ENCODE measurements at places on chromosomes 7 and 10. TPM values are rescaled to one million over a fixed set of nuclear protein-coding genes. Genes with fewer than 3 reads are reported as not detected.

DNA sequence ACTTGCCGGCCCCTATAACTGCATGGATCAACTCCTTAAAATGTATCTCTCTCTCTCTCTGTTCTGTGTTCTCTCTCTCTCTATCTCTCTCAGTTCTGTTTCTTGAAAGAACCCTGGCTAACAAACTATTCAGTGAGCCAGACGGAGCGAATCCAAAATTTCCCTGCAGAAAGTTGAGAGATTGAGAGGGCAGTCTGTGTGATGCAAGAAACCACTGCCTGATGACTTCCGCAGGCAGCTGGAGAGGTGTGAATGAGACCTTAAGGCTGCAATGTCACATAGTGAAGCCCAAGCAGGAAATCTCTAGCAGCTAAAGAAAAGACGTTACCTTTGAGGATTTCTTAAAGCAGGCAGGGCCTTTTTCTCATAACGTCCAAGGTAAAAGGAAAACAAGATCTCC is 17.3 kb downstream of the FAM107B start:
- no peak for DNase-seq

- no peak for DNase-seq
These were observed 16.8 kb downstream of the APBB1IP start for GRCh38 chr10:26454891-26455290.

- peak; percentile 86 for DNase-seq
These were observed 566.7 kb upstream of the NRP1 start for GRCh38 chr10:33901166-33901565.

- no peak for DNase-seq
These were observed 23.8 kb upstream of the AOAH start for GRCh38 chr7:36748017-36748487.

GRCh38 chr7:24842029-24842428 is 84.8 kb upstream of the GSDME start:
- no peak for DNase-seq

DNA sequence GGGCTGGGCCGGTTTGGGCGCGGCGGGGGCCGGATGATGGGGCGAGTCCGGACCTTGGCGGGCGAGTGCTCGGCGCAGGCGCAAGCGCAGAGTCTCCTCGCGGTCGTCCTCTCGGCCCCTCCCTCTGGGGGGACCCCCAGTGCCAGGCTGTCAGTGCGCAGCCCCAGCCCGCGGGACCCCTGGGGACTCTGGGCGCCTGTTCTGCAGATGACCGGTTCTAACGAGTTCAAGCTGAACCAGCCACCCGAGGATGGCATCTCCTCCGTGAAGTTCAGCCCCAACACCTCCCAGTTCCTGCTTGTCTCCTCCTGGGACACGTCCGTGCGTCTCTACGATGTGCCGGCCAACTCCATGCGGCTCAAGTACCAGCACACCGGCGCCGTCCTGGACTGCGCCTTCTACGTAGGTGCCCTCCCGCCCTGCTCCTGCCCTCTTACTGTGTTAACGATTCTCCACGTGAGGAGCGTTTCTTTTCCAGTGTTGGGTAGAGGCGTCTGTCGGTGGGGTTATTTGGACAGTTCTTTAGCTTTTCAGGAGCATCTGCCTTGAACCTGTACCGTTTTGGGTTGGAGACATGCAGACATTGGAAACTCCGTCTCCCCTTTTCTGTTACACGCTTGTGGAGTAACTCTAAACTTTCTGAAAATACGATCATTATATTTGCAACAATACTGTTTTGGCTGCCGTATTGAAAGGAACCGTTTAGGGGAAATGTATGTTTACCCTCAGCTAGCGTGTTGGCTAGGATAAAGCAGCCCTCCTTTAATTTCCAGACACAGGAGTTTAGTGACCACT is 706 bp downstream of the BUB3 start:
- peak; percentile 50 for DNase-seq

DNA sequence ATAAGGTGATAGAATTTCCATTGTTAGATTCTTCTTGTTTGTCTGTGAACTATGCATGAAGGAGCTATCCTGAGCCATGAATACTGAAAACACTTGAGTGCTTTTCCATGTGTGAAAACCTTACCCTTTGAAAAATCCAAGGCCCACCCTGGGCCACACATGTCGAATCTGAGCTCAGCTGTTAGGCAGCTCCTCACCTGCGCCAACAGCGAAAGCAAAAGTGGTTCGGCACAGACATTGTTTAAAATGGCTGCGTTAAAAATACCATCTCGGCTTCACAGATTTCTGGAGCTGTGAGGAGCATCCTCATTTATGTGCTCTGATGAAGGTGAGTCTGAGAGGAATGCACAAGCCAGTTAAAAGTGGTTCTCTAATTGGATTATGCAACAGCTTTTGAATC is 137.7 kb downstream of the NEUROD6 start:
- DNase-seq: no peak

DNA sequence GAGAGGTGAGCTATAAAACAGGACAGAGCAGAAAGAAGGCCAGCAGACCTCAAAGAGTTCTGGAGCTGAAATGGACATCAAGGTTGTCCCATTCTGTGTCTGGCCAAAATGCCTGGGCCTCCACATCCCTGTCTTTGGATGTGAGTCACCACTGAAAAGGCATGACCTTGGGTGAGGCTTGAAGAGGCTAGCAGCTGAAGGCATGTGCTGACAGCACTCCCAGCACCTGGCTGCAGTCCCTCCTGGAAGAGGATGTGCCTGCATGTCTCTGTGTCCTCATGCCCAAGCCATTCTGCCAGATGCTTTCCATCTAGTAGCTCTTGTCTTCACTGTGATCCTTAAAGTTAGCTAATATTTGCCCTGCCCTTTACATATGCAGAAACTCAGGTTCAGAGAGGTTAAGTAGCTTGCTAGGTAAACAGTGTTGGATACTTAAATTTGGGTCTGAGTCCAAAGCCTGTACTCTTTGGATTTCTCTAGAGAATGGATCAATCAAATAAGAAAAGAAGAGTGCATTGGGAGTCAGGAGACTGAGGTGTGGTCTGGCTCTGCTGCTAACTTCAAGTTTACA is 35.8 kb downstream of the HECW1 start:
- DNase-seq: peak; percentile 22

GRCh38 chr7:19390795-19391194 is 245.6 kb upstream of the FERD3L start:
- DNase-seq: no peak

- peak; percentile 94 for DNase-seq
These were observed 4.4 kb downstream of the CDK6 start for GRCh38 chr7:92831716-92832533.

DNA sequence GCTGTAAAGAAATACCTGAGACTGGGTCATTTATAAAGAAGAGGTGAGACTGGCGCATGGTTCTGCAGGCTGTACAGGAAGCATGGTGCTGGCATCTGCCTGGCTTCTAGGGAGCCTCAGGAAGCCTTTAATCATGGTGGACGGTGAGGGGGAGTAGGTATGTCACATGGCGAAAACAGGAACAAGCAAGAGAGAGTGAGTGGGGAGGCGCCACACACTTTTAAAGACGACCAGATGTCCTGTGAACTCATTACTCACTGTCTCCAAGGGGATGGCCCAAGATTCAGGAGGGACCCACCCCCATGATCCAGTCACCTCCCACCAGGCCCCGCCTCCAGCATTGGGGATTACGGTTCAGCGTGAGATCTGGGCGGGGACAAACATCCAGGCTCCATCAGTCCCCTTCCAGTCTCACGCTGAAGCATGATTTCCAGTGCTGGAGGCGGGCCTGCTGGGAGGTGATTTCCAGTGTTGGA is 3.2 kb downstream of the ZNF316 start:
- peak; percentile 14 for DNase-seq

DNA sequence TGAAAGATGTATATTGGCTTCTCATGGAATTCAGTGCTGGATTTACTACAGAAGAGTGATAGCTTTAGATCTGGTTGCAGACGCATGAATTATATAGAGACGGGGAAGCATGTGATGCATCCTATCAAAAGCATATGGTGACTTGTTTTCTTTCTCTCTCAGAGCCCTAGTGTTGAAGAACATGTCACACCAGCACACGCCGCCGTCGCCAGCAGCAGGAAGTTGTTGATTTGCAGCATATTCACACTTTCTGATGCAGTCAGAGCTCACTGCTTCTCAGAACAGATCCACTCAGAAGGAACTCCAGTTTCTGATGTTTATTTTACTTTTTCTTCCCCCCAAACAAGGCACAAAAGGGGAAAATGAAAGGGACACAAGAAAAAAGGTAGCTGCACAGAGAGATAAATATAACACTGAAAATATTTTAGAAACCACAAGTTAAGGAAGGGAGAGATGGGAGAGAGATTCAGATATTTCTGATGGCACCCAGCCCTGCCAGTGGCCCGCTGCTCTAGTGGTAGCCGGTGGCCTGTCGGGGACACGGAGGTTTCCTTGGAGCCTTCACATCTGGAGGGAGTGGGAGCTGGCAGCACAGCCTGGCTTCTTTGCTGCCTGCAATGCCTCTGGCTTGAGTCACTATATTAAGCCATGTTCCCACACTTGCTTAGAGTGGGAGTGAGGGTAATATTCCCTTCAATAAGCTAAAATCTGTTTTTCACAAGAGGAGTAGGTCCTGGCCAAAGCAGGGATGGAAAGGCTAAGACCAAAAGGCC is 123.2 kb downstream of the NRP1 start:
- DNase-seq: peak; percentile 88

DNA sequence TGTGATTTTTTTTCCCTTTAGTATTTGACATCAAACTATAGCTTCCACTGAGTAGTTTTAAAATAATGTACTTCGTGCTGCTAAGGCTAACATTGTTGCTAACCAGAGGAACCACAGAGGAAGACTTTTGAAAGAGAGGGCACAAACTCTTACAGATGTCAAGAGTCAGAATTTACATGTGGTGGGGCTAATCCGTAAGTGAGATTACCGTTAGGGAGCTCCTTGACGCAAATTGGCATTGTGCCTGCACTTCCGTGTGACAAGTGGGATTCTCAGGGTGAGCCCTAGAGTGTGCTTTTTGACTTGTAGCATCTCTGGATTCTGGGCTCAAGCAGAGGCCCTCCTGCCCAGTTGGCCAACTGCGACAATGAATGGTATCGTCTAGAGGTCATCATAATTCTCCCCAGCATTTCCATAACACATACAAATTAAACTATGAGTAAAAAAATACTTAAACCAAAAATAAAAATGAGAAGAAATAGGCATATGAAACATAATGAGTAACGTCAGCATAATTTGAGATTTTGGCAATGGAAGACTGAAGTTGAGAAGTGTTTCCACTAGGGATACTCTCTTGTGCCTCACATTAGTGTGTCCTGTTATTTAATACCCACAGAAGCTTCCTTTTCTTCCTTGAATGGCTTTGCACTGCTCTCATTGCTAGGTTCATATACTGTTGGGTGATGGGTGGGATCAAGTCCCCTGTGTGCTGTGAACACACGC is 164.0 kb downstream of the SDK1 start:
- DNase-seq: no peak

The PHF14 gene
- total RNA-seq: 28.8 TPM

The SORCS3 gene
- total RNA-seq: 1.00 TPM

The CNPY1 gene
- total RNA-seq: not detected

The CYP26A1 gene
- 0.53 TPM for total RNA-seq

The RP9 gene
- total RNA-seq: 16.5 TPM

All from astrocyte (in vitro differentiated cells and primary cell).